ENCODE measurements at places on chromosomes 6 and 20.

DNA sequence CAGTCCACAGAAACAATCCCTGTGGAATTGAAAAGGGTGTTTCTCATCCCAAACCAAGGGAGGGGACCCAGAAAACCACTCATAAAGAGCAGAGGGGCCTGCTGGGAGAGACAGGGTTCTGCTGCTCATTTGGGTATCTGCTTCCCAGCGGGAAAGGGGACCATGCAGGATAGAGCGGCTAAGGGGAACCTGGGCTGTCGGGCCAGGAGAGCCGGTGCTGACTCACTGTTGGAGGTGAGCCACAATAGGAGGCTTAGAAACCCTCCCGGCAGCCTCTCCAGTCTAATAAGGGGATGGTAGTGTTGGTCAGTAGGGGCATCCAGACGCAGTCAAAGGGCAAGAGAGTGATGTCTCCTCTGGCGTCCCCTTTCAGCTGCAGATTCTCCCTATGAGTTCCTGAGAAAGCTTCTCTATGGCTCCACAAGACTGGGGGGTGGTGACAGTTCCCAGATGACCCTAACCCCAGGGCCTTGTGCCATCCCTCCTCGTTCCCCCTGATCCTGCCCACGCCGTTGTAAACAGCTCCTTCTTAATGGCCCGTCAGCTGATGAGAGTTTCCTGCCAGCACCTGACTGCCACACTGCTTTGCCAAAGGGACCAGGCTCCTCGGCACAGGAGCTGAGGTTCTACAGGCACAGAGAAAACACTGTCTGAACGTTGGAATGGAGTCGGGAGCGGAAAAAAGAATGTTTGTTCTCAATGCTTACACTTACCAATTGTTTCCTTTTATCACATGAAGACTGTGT is 646.1 kb upstream of the DEFB115 start:
- no peak for DNase-seq

DNA sequence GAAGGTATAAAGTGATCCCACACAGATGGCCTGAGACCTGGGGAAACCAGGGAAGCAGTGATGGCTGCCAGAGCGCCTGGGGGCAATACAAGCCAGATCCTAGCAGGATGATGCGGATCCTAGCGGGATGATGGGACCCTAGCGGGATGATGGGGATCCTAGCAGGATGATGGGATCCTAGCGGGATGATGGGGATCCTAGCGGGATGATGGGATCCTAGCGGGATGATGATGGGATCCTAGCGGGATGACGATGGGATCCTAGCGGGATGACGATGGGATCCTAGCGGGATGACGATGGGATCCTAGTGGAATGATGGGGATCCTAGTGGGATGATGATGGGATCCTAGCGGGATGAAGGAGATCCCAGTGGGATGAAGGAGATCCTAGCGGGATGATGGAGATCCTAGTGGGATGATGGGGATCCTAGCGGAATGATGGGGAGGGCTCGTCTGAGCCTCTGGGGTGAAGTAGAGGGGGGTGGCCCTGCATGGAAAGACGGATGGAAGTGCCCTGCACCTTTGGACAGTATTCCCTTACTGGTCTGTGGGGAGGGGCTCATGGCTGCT is 44.2 kb upstream of the CDH22 start:
- DNase-seq = no peak

- DNase-seq = peak; percentile 42
Measured at GRCh38 chr6:26312096-26312463, 52.9 kb upstream of the BTN3A2 start.

DNA sequence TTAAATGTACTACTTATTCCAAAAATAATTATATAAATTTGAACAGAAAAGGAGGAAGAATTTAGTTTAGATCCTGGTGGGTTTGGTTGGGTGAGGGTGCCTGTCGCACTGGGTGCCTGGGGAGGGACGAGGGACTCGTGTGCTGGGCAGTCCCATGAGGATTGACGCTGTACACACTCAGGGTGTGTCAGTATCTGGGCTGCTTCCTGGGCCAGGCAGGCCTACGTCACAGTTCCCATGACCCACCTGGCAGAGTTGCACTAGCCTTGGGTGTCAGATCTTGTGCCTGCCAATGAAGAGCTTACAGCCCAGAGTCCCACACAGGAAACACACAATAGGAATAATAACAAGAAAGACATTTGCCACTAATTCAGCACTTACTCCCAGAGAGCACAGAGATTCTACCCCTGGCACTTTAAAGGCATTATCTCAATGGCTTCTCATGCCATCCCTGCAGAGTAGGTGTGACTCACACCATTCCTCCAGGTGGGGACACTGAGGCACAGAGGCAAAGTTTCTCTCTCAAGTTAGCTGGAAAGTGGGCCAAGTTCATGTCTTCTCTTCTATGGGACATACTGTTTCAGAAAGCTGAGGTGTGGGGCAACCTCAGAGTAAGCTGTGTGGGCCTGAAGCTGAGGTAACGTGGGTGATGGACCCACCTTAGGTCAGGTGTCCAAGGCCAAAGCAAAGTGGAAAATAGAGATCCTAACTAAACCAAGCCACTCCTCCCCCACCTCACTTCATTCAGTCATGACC is 1.3 kb upstream of the SDCBP2 start:
- DNase-seq = no peak

GRCh38 chr20:57397693-57398108 is 6.5 kb downstream of the RBM38 start:
- no peak for DNase-seq

- no peak for DNase-seq
Measured at GRCh38 chr6:83908813-83909212, 49.3 kb downstream of the CYB5R4 start.

DNA sequence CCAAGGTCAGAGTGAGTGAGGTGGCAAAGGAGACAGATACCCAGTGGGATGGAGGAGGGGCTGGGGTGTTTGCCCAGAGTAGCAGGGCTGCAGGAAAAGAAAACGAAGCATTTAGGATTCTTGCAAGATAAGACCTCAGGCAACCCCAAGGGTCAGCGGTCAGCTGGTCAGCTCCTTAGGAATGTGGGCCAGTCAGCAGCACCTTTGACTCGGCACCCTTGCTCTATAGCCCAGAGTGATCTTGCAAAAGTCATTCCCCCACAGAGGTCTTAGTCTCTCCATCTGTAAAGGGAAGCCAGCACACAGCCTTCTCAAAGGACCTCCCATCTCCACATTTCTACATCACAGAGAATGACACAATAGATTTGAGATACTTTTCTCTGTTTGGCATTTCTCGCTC is 56.7 kb downstream of the VEGFA start:
- no peak for DNase-seq

DNA sequence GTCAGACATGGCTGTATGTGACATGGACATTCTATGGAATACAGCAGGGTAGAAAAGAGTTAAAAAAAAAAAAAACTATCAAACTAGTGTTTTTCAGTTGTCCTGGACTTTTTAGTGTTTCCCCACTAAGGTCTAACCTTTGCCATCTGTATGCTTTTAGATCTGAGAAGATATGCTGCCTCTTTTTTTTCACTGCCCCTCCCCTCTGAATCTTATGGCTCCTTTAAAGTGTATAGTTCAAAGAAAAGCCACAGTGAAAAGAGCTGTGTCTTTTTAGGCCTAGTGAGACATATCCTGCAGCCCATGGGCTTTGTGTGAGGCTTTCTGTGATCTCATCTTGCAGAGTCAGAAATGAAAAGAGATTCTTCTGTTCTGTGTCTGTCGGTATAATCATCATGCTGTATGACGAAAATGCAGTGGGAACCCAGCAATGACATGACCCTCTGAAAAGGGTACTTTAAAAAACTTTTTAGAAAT is 29.3 kb downstream of the ADGRG6 start:
- DNase-seq = peak; percentile 69

DNA sequence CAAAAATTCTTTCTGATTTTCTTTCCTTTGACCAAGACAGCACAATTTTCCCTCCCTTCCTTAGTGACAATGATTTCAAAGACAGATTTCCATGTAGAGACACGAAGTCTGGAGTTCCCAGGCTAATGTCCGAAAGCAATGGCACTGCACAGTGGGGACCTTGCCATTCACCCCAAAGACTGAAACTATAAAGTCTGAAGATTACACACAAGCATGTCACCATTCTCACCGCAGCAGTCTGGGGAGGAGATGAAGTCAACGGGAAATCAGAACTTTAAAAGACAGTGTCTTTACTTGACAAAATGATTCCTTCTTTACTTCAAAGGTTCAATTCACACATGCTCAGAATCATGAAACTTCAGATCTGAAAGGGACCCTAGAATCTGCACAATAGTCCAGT is 8.3 kb downstream of the B4GALT5 start:
- no peak for DNase-seq

DNA sequence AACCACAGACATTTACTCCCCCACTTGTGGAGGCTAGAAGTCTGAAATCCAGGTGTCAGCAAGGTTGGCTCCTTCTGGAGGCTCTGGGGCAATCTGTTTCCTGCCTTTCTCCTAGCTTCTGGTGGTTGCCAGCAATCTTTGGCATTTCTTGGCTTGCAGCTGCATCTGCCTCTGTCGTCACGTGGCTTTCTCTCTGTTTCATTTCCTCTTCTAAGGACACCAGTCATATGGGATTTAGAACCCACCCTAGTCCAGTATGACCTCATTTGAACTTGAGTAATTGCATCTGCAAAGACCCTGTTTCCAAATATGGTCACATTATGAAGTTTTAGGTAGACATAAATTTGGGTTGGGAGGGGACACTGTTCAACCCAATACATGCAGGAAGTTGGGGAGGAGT is 56.2 kb upstream of the EPB41L1 start:
- DNase-seq = peak; percentile 66

- peak; percentile 68 for DNase-seq
Measured at GRCh38 chr6:111237852-111238251, 150.5 kb downstream of the SLC16A10 start.

DNA sequence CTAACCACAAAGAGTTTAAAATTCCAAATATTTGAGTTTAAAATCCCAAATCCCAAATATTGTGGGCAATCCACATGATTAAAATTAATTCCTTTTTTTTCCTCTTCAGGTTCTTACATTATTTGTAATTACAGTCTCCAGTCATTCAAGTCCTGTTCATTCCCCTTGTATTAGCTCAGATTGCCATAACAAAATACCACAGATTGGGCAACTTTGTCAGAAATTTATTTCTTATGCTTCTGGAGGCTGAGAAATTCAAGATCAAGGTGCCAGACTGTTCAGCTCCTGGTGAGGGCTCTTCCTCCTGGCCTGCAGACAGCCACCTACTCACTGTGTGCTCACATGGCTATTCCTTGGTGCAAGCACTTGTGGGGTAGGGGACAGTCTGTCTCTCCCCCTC is 105.5 kb downstream of the ARMC2 start:
- no peak for DNase-seq

- DNase-seq = no peak
Measured at GRCh38 chr6:91171754-91172462, 585.0 kb upstream of the MAP3K7 start.

DNA sequence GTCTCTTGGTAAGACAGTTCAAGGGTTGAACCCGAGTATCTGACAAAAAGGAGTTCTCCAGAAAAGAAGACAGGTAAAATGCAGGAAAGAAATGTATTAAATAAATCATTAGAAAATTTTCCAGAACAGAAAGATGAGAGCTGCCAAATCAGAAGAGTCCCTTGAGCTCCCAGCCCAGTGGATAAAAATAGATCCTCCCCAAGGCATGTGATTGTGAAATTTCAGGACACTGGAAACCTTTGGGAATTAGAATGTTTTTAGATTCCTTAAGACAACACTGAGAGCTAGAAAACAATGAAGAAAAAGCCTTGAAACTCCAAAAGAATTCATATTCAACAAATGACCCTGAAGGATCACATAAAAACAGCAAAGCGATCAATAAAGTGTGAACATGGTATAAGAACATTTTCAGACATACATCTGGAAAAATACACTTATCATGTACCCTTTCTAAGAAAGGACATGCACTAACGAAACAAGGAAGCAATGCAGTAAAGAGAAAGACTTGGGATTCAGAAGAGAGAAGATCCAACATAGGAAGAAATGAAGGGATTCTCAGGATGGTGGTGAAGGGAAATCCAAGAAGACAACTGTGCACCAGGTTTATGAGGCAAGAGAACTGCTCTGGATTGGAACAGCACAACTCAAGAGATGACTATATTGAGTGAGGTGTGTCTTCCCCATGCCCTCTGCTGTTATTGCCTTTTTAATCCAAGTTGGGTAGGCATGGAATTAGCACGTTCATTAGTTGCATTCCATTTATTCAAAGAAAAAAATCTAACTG is 390.4 kb downstream of the SYNE1 start:
- no peak for DNase-seq

DNA sequence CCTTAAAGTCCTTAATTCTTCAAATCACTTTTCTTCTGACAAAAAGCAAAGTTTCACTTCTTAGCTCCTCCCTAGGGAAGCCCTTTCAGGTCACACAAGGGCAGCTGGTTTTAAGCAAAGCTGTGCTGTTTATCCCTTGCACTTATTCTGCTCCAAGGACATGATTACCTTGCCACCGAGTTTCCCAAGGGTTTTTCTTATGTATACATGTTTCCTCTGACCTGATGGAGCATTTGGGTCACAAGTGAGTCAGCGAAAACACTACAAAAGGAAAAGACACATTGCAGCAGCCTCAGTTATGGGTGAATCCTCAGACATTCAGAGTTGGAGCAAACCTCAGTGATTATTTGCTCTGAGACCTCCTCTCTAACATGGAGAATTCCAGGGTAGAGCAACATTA is 26.6 kb upstream of the ILRUN start:
- DNase-seq = peak; percentile 26
